ENCODE measurements at places on chromosomes 1 and 21.
A peak's percentile ranks its signal among the peaks of the same experiment; 100 is the strongest.

GRCh38 chr1:157357111-157357510, 195.2 kb downstream of the FCRL5 start:
- no peak for DNase-seq

GRCh38 chr1:63327417-63328054, 5.2 kb downstream of the FOXD3 start:
- peak; percentile 12 for DNase-seq

- DNase-seq, result no peak
These were observed 6.5 kb downstream of the KRTCAP2 start for GRCh38 chr1:155166471-155167165.

DNA sequence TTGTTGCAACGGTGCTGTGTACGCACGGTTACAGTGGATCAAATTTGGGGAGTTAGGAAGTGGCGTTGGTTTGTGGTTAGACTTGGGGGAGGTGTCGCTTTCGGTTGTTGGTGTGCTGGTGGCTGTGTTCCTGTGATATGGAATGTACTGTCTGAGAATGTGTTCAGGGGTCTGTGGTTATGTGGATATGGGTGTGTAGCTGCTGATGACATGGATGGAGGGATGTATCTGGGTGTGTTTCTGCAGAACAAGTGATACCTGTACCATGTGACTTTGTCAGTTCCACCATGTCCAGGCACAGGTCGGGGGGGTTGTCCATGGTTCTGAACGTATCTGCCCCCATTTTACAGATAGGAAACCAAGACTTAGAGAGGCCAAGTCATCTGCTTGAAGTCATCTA, 22.7 kb downstream of the PAX7 start:
- no peak for DNase-seq

GRCh38 chr1:174623324-174624035, 175.7 kb downstream of the GPR52 start:
- no peak for DNase-seq

DNA sequence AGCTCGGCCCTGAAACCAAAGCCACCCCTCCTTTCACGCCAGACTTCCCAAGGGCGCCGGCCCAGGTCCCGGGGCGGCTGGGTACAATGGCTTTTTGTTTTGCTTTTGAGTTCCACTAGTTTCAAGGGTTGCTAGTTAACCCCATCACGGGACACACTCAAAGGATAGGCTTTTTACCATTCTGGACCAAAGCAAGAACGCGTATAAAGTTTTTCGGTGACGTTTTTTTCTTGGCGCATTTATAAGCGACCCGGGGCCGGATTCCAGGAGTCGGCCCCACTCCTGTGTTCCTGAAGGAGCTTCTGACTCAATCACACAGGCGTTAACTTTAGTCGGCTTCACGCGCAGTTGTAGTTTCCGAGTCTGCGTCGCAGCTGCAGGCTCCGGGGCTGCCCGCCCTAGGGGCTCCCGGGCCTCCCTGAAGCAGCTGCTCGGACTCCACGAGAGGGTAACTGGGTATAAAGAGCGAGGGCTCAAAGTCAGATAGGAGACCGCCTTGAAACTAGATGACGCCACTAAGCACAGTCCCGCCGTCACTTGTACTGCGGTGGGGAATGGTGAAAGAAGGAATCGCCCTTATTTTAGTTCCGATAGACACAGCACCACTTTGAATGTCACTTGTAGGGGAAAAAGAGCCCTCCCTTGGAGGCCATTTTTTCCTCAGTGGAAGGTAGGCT, 707 bp upstream of the KLHL21 start:
- peak; percentile 62 for DNase-seq

DNA sequence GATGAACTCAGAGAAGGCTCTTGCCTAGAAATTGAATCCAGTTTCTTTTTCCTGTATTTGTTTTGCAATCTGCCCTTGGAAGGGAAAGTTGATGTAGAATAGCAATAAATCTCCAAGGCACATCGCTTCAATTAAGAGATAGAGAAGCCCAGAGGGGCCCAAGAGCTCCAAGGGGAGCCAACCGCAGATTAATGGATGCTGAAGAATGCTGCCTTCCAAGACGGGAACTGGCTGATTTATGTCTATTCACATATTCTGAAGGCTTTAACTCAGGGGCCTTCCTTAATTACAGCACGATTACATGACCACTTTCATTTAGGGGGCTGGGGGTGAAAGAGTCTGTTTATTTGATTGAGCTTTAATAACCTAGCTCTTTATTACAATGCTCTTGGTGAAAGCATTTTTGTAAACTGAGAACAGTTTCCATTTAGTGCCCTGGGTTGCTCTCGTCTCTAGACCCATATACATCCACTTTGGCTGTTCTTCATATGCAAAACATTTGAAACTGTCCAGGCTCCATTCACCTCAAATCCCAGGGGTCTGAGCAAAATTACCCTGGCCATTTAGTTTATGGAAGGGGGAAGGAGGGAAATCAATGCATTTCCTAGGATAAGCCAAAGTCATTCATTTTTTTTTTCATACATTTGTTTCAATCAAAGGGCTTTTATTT, 87.4 kb upstream of the CLDN14 start:
- DNase-seq, result no peak

DNA sequence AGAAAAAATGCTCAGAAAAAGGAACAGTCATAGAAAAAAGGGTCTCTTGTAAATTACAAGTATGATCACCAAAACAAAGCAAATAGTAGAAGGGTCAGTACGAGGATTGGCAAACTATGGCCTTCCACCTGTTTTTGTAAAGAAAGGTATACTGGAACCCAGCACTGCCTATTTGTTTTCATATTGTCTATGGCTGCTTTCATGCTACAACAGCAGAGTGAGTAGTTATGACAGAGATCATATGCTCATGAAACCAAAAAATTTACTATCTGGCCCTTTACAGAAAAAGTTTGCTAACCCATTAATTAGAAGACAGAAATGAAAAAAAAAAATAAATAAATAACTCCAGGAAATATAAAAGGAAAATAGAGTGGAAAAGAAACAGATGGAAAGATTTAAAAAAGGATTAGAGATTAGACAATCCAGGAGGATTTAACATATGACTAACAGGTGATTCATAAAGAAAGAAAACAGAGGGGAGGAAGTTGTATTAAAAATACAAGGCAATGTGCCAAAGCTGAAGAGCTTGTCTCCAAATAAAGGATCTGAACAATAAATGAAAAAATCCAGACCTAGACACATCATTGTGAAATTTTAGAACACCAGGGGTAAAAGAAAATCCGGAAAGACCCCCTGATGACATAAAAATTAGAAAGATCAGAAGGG, 108.5 kb upstream of the SERTAD4 start:
- DNase-seq, result peak; percentile 43

DNA sequence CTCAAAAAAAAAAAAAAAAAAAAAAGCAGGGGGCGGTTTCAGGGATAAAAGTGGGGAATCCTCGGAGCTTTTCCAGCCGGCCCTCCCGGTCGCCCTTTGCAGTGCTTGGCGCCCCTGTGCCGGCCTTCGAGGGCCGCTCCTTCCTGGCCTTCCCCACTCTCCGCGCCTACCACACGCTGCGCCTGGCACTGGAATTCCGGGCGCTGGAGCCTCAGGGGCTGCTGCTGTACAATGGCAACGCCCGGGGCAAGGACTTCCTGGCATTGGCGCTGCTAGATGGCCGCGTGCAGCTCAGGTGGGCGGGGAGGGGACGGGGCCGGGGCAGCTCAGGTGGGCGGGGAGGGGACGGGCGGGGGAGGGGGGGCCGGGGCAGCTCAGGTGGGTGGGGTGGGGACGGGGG, 25.3 kb downstream of the RNF223 start:
- DNase-seq, result no peak

DNA sequence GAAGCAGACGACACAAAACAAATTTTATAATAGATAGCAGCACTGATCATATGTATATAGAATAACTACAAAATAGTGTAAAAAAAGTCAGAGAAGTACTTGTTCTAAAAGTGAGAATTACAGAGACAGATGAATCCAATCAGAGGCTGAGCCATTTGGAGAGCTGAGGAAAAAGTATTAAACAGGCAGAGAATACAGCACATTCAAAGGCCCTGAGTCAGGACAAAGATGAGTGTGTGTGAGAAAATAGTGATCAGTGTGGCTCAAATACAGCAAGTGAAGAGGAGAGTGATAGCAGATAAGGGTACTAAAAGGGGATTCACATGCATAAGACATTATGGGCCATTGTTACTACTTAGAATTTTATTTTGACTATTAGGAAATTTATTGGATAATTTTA, 430.6 kb upstream of the BRINP3 start:
- no peak for DNase-seq

DNA sequence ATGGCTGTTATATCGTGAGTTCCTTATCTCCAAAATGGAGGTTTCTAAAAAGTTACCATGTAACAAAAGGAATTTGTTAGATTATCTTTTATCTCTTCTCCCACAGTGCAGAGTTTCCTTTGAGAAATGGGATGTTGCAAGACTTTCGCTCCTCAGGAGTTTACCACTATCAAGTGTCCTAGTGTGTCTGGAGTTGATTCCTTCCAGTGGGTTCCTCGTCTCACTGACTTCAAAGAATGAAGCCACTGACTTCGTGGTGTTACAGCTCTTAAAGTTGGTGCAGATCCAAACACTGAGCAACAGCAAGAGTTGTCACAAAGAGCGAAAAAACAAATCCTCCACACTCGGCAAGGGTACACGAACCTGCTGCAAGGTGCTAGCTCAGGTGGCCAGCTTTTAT, 37.0 kb downstream of the SPAG17 start:
- DNase-seq, result no peak

DNA sequence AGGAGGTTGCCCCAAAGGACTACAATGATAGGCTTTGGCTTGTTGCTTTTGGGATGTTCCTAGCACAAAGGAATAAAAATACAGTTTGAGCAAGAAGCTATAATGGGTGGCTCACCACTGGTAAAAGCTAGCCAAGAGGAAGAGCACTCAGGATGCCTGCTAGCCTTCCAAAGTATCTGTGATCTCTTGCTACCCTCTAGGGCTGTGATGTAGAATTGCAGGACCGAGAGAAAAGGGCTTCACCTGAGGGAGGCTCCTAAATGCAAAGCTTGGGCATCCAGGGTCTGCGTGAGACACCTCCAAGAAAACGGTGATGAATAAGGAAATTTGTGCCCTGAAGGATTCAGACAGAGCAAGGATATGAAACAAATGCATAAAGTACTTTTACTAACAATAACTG, 17.7 kb downstream of the IVL start:
- DNase-seq, result peak; percentile 5

GRCh38 chr1:43370564-43370963, 2.8 kb upstream of the ELOVL1 start:
- DNase-seq, result no peak

- DNase-seq, result no peak
These were observed 47.1 kb downstream of the UMODL1 start for GRCh38 chr21:42117967-42118780.

DNA sequence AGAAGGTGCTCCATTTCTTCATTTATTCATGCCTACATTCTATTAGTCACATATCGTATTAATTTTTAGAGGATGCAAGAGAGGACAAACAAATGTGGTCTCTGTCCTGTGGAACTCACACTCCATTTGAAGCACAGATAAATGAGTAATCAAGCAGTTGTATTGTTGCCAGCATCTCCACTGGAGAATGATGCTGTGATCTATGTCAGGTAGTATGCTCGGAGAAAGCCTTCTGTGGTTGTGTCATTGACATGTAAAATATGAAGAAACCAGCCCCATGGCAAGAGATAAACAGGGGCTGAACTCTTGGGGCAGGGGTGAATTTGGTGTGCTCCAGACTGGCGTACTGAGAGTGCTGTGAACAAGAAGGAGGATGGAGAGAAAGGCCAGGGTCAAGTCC, 101.2 kb downstream of the FASLG start:
- no peak for DNase-seq

DNA sequence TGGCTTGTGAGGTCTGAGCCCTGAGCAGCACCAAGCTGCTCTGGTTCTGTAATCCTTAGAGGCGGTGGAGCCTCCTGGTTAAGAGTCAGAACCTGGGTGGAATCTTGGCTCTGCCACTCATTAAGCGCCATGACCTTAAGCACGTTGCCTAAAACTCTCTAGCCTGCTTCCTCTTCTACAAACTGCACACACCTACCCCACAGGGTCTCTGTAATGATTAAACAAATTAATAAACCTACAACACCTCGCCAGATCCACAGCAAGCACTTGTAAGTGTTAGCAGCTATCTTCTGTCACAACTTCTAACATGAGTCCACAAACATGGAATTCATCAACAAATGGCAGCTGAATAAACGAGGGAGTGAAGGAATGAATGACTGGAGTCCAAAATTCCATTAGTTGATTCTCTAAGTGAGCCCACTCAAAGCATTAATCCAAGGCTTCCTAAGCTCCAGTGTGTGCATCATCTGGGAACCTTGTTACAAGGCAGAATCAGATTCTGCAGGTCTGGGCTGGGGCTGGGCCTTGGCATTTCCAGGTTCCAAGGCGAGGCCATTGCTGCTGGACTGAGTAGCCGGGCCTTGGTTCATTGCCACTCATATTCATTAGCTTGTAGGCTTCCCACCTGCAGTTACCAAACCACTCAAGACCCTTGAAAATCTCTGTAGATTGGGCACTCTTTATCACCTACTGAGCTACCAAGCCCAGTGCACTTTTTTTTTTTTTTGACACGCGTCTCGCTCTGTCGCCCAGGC, 168.6 kb downstream of the HIVEP3 start:
- DNase-seq, result no peak

GRCh38 chr1:108089477-108089876, 110.7 kb downstream of the SLC25A24 start:
- no peak for DNase-seq

DNA sequence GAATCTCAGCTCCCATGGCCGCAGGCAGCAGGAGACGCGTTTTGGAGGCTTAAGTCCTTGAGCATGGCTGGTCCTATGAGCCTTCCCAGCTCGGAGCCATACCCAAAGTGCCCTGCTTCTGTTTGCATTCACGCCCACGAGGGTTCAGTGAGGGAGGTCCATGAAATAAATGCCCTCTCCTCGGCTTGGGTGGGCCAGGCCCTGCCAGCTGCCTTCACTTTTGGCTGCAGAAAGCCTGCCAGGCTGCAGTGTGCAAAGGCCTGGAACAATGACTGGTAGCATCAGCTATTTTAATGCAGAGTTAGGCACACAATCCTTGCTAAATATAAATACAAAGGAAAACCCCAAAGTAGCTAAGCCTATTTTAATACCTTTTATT, 49.4 kb downstream of the H3-3A start:
- no peak for DNase-seq

DNA sequence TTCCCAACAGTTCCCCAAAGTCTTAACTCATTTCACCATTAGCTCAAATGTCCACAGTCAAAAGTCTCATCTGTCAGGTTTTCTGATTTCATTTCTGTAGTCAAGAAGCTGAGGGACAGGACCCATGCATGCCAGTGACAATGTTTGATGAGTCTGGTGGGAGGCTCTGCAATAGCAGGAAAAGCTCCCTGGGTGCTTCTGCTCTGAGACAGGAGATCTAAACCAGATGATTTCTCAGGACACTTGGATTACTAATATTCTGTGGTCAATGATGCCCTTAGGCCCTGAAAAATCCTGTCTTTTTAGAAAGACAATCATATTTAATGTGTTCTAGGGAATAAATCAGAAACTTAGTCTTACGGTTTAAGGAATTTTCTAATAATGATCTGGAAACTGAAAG, 56.4 kb downstream of the PCBP3 start:
- no peak for DNase-seq
